ENCODE measurements at places on chromosomes 12 and 14. TPM values are rescaled to one million over a fixed set of nuclear protein-coding genes. Genes with fewer than 3 reads are reported as not detected.

Gene LTA4H
- 36.8 TPM for polyA plus RNA-seq

Gene ACRBP
- 0.50 TPM for polyA plus RNA-seq

Gene FGF23
- polyA plus RNA-seq: 0.68 TPM

Gene TMEM179
- polyA plus RNA-seq: 1.4 TPM

Gene PRIMA1
- polyA plus RNA-seq: 5.9 TPM

Gene AHNAK2
- 2.0 TPM for polyA plus RNA-seq

All from right cardiac atrium (tissue), 5 donors.